H1 (cell line): ENCODE measurements at places on chromosomes 16 and 17.
A peak's percentile ranks its signal among the peaks of the same experiment; 100 is the strongest.

- DNase-seq = no peak
Observed at GRCh38 chr16:55735120-55735781, 79.5 kb downstream of the SLC6A2 start.

DNA sequence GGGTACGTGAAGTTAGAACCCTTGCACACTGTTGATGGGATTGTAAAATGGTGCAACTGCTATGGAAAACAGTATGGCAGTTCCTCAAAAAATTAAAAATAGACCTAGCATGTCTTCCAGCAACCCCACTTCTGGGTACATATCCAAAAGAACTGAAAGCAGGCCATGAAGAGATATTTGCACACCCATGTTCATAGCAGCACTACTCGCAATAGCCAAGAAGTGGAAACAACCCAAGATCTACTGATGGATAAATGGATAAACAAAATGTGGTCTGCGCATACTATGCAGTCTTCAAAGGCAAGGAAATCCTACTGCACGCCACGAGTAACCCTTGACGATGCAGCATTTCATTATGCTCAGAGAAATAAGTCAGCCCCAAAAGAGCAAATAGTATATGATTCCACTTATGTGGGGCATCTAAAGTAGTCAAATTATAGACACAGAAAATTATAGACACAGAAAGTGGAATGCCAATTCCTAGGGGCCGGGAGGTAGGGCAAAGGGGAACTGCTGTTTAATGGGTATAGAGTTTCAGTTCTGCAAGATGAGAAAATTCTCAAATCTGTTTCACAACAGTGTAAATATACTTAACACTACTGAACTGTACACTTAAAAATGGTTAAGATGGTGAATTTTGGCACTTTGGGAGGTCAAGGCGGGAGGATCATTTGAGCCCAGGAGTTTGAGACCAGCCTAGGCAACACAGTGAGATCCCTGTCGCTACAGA, 17.2 kb downstream of the CORO7 start:
- no peak for DNase-seq

DNA sequence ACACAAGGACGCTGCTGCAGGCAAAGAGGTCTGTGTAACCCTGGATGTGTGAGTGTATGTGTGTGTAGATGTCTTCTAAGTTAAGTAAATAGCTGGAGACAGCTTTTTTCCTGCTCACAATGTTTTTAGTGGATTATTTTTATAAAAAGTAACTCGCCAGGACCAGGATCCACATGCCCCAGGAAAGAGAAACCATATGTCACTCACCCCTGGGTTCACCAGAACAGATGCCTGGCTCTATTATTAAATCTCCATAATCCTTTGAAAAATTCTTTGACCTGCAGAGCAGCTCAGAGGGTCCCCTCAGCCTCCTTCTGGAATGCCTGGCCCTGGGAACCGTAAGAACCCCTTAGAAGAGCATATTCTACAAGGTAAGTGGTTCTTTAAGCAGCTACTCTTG, 18.0 kb downstream of the ABCC12 start:
- no peak for DNase-seq

GRCh38 chr16:22008215-22009059, 526 bp downstream of the MOSMO start:
- peak; percentile 72 for DNase-seq

DNA sequence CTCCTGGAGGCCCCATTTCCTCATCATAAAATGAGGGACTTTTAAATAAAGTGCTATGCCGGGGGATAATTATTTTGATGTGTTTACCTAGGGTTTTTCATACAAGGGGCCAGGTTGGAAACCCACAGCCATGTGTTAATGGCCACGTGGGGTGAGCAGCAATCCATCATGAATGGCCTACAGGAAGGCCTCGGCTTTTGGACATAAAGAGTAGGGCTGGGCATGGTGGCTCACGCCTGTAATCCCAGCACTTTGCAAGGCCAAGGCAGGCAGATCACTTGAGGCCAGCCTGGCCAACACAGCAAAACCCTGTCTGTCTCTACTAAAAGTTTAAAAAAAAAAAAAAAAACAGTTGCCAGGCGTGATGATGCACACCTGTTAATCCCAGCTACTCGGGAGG, 40.3 kb downstream of the MEAK7 start:
- DNase-seq = peak; percentile 11

DNA sequence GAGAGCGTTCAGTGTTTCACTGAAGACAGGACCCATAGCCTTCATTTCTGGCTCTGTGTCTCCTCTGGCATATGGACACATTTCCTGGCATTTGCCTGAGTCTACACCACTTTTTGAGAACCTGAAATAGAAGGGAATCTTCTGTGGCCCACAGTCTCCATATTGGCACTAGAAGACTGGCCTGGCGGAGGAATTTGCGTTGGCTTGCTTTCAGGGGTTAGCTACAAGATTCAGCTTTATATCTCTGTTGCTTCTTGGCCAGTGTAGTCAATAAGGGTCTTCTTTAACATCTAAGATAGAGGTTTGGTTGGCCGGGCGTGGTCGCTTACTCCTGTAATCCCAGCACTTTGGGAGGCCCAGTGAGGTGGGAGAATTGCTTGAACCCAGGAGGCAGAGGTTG, 12.8 kb upstream of the CLEC18C start:
- no peak for DNase-seq

DNA sequence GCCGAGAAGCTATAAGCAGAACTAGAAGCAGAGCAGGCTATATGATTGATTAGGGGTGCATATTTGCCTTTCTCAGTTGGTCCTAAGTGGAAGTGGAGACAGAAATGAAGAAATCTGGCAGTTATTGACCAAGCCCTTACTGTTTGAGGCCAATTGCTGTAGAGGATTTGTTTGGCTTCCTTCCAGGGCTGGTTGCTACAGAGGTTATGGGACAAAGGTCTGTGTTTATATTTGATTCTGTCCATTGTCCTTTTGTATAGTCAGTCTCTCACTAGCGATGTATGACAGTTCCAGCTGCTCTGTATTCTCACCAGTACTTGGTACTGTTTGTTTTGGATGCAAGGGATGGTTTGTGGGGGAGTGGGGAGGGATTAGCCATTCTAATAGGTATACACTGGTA, 7.3 kb upstream of the ALOX15 start:
- no peak for DNase-seq

DNA sequence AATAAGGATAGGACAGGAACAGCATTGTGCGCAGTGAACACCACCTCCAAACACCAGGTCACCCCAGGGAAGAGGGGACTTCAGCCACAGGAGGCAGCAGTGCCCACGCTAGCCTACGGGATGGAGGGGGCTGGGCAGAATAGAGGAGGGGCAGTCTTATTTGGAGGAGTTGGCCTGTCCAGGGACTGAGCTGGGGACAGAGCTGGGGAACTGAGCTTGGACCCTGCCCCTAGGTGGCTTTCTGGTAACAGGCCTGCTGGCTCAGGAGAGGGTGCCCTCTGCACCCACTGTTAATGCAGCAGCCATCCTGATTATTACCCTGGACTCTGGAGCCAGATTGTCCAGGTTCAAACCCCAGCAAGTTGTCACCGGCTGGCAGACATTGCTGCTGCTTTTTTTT, 9.3 kb downstream of the CCDC102A start:
- DNase-seq = no peak

DNA sequence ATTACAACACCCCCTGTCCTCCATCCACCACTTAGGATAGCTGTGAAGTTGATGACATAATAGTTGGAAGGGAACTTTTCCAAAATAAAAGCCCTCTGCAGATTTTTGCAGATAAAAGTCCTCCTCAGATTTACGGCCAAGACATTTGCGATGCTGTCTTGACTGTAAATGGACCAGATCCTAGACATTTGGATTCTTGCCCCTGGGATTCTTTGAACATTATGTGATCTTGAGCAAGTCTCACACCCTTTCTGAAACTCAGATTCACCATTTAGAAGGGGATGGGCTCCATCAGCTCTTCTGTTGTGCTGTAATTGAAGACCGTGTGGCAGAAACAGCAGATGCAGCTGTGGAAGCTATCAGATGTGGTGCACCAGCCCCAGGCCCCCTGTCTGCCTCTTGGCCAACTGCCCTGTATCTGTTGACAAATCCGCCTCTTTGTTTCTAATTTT, 153.9 kb upstream of the CACNG3 start:
- no peak for DNase-seq
